ENCODE measurements at places on chromosomes 13 and 19.

DNA sequence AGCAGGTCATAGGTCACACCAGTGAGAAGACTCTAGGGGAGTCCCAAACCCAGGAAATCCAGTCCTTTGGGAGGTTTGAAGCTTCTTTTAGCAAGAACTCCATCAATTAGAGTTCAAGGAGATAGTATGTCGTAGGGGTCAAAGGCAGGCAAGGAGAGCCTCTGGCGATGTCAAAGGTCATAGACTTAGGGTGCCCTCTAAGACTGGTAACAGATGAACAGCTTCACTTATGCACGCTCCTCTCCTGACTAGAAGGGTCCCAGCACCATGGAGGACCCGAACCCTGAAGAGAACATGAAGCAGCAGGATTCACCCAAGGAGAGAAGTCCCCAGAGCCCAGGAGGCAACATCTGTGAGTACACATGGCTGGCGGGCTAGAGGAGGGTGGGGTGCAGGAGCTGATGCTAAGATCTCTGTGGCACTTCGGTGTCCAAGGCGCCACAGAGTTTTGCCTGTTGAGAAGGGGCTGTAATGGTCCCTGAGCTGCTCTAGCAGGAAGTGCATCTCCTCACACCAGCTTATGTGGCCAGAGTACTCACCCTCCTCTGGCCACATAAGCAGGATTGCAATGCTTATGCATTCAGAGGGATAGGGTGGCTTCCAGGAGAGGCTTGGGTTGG is 557 bp downstream of the ZNF576 start:
- no peak for DNase-seq

- DNase-seq: no peak
Measured at GRCh38 chr19:12882589-12882988, 1.3 kb upstream of the DNASE2 start.

- DNase-seq: no peak
Measured at GRCh38 chr19:588741-589692, 664 bp upstream of the HCN2 start.

DNA sequence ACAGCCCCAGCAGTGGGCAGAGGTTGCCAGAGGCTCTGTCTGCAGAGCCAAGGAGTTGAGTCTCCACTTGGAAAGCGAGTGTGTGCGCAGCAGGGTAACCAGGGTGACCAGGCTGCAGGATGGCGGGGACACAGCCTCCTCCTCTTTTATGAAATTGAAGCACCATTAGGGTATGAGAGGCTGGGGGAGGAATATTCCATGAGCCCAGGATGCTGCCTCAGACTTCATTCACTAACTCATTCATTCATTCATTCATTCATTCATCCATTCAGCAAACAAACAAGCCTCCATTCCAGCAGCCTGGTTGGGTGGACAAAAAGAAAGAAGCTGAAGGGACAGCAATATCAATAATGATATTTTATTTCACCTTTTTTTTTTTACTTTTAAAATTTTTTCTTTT is 6.6 kb upstream of the LMTK3 start:
- no peak for DNase-seq

GRCh38 chr19:43765109-43765876 is 10.5 kb upstream of the SMG9 start:
- no peak for DNase-seq

DNA sequence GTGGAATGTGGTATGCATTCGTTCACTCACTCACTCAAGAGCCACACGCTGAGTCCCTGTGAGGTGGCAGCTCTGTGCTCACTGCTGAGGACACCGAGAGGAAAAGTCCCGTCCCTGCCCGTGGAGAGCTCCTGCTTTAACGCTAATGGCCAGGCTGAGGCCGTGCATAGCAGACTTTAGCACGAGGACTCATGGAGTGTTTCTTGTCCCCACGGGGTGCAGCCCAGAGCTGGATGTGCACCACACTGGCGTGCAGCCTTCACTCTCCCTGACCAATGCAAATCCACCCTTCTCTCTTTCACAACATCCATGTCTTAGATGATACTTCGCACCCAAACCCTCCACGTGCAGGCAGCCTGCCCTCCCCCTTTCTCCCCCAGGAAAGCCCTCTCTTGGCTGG is 159.6 kb upstream of the ZNF536 start:
- DNase-seq: no peak

GRCh38 chr19:45040059-45040771 is 1.4 kb downstream of the CLASRP start:
- DNase-seq: peak; percentile 22

GRCh38 chr19:9793071-9793591 is 24.6 kb upstream of the ZNF846 start:
- no peak for DNase-seq

DNA sequence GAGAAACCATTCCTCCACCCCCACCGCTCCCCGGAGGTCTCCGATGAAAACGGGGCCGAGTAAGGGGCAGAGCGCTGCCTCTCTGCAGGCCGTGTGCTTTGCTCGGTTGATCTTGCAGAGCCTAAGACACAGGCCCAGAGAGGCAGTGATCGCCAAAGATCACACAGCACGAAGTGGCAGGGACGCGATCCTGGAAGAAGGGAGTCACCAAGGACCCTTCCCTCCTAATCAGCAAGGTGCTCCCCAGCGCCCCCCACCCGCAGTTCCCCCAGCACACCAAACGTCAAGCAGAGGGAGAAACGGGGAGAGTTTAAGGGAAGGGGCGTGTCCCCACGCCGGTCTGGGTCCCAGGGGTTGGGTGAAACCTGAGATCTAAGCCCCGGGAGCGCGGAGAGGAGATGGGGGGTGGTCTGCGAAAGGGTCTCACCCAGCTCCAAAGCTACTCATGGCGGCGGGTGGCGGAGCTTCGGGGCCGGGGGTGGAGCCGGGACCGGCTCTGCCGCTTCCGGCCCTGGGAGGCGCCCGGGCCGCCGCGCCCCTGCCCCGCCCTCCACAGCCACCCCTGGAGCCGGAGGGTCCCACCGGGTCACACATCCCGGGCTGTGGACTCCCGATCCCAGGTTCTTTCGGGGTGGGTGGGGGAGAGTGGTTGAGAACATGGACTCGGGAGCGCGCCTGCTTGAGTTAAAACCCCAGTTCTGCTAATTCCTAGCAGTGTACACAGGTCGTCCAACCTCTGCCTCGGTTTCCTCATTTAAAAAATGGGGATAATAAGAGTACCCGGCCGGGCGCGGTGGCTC is at the start of gene EML2:
Gene EML2, minus strand, starts transcription at position 468 of the 800 bp plus-strand sequence. Its CDS starts 21 bp downstream, at position 447.
- peak; percentile 41 for DNase-seq

GRCh38 chr19:8088752-8089663 is 36.4 kb downstream of the CCL25 start:
- no peak for DNase-seq

GRCh38 chr13:94318418-94318817 is 161.1 kb downstream of the DCT start:
- DNase-seq: no peak

- no peak for DNase-seq
Measured at GRCh38 chr13:37179645-37180044, 74.2 kb upstream of the CSNK1A1L start.

DNA sequence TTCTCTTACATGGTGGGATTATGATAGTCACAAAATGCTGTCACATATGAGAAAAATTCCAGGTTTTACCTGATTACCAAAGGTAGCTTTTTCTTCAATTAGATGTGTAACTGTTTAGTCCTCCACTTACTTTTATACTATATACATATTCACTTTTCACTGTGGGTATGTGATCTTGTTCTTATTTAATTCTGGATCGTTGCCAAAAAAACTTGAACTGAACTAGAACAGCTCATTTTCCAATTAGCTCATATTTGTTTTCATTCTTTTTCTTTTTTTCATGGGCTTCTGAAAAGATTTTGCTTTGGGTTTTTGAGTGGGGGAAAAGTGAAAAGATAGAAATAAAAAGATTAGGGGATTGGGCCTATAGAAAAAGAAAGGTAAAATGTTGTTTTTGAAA is 291.9 kb downstream of the NDFIP2 start:
- no peak for DNase-seq

GRCh38 chr13:25980255-25980654 is 71.6 kb downstream of the SHISA2 start:
- peak; percentile 36 for DNase-seq

GRCh38 chr19:24054044-24054935 is 32.7 kb upstream of the ZNF254 start:
- no peak for DNase-seq

- DNase-seq: peak; percentile 18
Measured at GRCh38 chr19:35090506-35091214, 25.0 kb upstream of the FXYD3 start.

DNA sequence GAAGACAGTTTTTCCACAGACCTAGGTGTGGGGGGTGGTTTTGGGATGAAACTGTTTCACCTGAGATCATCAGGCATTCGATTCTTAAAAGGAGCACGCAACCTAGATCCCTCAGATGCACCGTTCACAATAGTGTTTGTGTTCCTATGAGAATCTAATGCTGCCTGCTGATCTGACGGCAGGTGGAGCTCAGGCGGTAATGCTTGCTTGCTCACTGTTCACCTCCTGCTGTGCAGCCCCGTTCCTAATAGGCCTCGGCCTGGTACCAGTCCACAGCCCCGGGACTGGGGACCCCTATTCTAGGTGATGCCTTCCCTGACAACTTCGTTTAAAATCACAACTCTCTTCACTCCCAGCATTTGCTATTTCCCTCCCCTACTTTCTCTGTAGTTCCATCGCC is 149.6 kb downstream of the IER2 start:
- no peak for DNase-seq

DNA sequence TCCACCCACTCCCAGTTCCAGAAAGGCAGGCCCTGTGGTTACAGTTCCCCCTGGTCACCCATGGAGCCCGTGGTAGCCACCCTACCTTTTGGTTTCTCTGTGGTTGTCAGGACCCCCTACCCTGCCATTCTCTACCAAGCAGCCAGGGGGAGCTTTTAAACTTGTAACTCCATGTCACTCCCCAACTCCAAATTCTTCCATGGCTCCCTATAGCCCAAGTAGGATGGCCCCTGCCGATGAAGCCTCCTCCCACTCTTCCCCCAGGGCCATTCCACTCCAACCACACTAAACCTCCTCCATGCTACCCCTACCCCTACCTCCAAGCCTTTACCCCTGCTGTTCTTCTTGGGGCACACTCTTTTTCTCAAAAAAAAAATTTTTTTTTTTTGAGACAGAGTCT is 2.2 kb downstream of the S1PR2 start:
- DNase-seq: peak; percentile 49

GRCh38 chr13:34431827-34432581 is 510.1 kb upstream of the NBEA start:
- DNase-seq: no peak

GRCh38 chr13:25775986-25776385 is 275.8 kb downstream of the SHISA2 start:
- no peak for DNase-seq

DNA sequence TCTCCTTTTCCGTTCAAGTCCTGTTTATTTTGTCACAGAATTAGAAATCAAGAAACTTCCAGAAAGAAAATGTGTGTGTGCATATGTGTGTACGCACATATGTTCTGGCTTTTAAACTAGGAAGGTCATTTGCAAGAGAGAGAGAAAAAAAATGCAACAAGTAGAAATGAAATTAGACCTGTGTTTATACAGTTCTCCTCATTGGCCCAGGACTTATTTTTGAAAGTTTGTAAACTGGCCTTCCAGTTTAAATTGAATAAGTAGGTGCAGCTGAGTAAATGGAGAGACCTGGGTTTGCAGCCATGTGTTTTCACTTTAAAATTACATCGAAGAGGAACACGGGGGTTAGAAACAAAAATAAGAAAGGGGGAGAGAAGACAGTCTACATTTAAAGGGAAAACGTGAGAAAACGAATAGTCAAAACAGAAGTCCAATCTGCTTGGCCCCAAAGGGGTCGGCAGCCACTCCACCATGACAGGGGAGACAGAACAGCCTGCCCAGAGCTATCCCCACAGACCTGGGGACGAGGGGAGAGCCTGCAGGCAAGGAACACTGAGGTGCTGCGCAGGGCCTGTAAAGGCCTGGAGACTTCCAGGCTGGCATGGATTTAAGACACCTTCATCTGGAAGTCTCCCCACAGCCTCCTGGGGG is 216.8 kb upstream of the MAB21L1 start:
- no peak for DNase-seq

GRCh38 chr19:40314656-40315055 is 29.5 kb upstream of the AKT2 start:
- no peak for DNase-seq

GRCh38 chr13:99218969-99219368 is 18.3 kb downstream of the UBAC2 start:
- DNase-seq: peak; percentile 47

Measured in hematopoietic multipotent progenitor cell (in vitro differentiated cells).